ENCODE measurements at places on chromosomes 3 and 15.

DNA sequence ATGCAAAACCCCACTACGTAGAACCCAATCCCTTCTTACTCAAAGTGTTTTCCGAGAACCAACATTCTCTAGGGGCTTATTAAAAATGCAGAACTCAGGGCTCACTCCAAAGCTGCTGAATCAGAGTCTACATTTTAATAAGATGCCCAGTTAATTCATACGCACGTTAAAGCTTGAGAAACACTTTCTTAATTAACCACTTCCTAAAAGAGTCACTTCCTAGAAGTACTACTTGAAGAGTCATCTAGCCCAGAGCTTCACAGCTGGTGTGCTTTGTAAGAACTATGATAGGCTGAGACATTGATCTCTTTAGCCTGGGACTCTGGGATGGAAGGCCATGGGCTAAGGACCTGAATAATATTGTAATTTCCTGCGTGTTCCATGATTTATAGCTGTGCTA is 9.0 kb downstream of the COL6A5 start:
- no peak for DNase-seq

DNA sequence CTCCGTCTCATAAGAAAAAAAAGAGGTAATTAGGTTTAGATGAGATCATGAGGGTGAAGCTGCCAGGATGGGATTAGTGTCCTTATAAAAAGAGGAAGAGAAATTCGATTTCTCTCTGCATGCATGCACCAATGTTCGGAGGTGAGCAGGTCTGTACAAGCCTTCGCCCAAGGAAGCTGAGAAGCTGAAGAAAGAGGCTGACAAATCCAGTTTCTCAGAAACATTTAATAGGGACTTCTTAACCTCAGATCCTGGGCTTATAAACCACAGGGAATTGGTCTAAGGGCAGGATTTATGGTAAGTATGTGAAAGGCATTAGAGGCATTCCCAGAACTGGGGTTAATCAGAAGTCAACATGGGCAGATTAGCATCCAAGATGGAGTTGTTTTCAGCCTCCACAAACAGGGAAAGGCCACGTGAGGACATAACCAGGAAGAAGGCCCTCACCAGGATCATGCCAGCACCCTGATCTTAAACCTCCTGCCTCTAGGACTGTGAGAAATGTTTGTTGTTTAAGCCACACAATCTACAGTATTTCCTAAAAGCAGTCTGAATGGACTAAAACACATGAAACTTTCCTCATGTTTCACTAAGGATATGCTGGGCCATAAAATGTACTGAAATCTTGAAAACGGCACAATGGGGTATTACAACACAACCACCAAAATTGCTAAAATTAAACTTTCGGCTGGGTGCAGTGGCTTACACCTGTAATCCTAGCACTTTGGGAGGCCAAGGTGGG is 11.3 kb downstream of the SHISA5 start:
- no peak for DNase-seq

- DNase-seq: no peak
Measured at GRCh38 chr3:143888166-143888565, 39.9 kb upstream of the SLC9A9 start.

DNA sequence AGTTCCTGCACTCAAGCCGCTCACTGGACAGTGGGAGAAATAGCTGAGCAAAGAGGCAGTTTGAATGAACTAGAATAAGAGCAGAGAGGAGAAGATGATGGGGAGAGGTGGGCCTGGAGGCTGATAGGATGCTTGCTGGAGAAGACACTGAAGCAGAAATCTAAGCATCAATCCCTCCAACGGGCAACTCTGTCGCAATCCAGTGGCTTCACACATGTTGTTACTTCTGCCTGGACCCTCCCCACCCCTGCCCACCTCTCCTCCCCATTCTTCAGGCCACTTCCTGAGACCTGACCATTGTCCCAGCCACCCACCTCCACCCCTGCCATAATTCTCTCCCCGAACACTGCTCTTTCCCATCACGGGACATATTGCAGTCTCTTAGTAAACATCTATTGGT is 76.0 kb downstream of the SRGAP3 start:
- DNase-seq: no peak

DNA sequence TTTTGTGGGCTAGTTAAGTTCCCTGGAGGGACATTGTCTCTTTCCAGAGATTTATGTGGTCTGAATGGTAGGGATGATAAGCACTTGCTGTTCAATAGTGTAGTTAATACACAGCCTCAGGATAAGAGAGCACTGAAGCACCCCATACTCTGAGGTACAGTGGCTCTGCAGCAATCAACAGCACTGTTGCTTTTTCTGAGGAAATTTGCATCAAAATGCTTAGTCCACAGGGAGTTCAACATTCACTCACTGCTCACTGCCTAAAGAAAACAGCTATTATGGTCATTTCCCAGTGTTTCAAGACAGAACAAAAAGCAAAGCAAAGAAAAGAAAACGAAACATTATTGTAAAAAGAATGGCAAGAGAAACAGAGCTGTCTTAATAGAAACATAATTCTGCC is 441.9 kb downstream of the PLOD2 start:
- DNase-seq: no peak
